Midbrain (tissue), 1 donor: ENCODE measurements at places on chromosomes 1 and 21.
A peak's percentile ranks its signal among the peaks of the same experiment; 100 is the strongest.

DNA sequence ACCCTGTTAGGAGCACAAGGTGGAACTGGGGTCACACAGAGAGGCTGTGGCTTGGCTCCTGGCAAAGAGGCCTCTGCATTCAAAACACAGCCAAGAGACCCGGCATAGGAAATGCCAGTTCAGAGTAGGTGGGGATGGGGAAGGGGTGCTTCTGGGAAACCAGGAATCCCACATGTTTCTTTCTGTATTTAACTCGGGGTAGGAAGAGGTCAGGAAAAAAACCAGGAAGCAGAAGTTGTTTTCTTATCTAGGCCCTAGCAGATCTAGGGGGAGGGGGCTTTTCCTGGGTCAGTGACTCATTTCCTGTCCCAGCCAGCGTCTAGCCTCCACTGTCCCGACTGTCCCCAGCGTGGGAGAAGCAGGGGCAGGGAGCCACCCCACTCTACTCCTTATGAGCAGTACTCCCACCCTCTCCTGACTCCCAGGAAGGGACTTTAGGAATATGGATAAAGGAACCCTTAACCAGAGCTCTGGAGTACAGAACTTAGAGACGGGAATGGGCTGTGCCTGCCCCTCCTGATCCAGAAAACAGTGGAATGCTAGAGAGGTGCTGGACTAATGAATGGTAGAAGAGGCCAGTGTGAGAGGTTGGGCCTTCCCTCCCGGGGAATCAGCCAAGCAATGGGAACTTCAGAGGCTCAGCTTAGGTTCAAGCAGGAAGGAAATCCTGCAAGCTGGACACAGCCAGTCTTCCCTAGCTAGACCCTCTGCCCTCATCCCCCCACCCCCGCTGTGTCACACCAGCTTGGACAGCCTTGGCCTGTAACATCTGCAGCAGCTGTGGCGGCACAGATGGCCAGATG lies 5.7 kb downstream of the FHL3 start:
- no peak for DNase-seq

DNA sequence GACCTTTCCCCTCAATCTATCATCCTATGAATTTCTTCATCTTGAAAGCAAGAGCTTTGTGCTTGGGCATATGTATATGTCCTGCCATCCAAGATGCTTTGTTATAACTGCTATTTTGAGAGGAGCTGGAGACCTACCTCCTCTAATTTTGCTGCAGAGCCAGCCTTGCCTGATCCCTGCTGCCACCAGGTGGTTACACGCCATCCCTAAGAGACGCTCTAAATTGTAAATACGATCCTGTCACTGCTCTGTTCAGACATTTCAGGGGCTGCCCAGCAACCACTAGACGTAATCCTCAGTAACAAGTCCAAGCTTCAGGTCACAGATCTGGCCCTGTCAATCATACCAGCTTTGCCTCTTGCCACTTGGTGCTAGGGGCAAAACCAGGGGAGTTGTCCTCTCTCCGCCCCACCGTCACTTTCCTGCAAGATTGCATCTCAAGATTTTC lies 32.9 kb downstream of the GPA33 start:
- DNase-seq, result peak; percentile 52

DNA sequence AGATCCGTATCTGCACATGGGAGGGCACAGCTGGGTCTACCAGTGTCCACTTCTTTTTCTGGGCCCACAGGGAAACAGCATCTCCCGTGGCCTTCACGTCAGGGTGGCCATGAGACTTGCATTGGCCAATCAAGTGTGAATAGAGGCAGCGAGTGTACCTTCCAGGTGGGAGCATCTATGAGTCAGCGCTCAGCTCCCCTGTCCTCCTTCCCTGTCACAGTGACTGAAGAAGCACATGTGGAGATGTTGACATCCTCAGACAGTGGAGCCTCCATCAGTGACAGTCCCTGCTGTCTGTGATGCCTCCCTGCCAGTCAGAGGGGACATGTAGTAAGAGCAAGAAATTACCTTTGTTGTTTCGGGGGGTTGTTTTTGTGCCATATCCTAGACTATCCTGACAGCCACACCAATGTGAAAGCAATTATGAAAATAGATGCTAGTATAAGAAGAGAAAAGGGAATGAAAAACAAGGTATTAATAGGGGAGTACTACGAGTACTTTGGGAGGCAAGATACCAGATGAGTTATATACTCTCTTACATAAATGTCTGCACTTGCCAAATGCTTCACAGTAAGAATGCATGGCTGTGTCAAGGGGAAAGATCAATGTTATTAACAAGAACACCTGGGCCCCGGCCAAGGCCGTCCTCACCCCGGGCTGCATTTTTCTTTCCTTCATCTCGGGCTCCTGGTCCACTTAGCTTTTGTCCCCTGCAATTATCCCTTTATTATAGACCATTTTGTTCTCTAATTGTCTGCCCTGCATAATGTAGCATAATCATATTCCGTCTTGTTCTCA lies 86.0 kb downstream of the MATN1 start:
- no peak for DNase-seq

- DNase-seq, result no peak
Observed at GRCh38 chr1:1068517-1069055, 5.5 kb downstream of the RNF223 start.

DNA sequence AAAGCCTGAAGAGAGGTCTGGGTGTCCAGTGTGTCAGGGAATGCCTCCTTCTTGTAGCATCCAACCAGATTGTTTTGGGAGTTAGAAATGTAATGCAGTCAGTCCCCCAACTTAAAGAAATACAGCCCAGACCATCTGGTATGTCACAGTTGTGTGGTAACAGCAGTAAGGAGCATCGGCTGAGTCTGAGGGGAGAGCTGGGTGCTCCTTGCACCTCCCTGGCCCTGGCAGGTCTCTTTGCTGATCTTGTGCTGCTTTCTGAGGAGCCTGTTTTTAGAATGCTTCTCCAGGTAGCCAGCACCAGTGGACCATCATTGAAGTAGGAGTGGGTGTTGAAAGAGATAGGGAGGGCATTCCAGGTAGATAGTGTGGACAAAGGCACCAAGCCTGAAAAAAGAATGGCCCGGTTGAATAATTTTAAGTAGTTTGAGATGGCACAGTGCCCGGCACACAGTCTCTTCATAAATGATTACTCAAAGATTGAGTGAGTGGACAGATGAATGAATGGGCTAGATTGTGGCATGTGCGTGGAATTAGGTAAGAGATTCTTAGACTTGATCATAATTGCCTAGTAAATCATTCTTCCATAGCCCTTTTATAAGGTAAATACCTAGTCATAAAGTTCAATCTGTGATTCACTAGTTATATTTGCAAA lies 46.5 kb downstream of the LAMC1 start:
- DNase-seq, result no peak

DNA sequence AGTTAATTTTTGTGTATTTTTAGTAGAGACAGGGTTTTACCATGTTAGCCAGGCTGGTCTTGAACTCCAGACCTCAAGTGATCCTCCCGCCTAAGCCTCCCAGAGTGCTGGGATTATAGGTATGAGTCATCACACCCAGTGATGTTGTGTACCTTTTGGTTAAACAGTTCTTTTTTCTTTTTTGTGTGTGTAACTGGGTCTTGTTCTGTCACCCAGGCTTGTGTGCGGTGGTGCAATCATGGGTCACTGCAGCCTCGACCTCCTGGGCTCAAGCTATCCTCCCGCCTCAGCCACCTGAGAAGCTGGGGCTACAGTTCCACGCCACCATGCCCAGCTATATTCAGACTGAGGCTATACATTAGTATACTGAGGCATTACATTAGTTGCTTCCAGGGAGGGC lies 37.8 kb downstream of the GABPB2 start:
- no peak for DNase-seq

- no peak for DNase-seq
Observed at GRCh38 chr1:34781071-34781843, at the start of gene GJB3. GJB3 (plus strand) TSS chr1:34781214; CDS start chr1:34784763, 3,549 bp downstream.

GRCh38 chr21:21084179-21084578 lies 86.0 kb downstream of the NCAM2 start:
- DNase-seq, result no peak

GRCh38 chr21:36703626-36704280 lies 4.8 kb downstream of the SIM2 start:
- DNase-seq, result no peak

GRCh38 chr1:36964830-36965229 lies 69.5 kb downstream of the GRIK3 start:
- no peak for DNase-seq

GRCh38 chr1:156073110-156073687 lies 9.1 kb downstream of the MEX3A start:
- DNase-seq, result no peak

DNA sequence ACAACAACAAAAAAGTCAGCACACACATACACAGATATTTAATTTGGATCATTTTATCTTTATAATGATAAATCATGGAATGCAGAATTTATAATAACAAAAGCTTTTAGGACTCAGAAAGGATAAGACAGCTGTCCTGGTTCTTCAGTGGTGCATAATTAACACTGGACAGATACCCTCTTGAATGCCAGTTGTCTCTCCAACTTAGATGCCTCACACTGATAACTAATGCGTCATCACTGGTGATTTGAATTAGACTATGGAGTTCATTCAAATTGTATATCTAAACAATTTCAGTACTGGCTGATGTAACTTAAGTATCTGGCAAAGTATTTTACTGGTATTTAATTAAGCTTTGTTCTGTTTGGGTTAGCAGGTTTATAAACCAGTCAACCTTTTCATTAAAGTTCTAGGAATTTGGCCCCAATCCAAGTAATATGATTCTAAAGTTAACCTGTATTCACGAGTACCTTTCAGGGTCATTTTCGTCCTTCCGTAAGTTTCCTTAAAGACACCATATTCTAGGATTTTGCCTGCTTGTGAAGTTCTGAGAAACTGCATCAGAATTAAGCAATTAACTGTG lies 1199.5 kb upstream of the TMPRSS15 start:
- DNase-seq, result no peak

- no peak for DNase-seq
Observed at GRCh38 chr1:157105988-157106812, 6.6 kb upstream of the ETV3L start.

DNA sequence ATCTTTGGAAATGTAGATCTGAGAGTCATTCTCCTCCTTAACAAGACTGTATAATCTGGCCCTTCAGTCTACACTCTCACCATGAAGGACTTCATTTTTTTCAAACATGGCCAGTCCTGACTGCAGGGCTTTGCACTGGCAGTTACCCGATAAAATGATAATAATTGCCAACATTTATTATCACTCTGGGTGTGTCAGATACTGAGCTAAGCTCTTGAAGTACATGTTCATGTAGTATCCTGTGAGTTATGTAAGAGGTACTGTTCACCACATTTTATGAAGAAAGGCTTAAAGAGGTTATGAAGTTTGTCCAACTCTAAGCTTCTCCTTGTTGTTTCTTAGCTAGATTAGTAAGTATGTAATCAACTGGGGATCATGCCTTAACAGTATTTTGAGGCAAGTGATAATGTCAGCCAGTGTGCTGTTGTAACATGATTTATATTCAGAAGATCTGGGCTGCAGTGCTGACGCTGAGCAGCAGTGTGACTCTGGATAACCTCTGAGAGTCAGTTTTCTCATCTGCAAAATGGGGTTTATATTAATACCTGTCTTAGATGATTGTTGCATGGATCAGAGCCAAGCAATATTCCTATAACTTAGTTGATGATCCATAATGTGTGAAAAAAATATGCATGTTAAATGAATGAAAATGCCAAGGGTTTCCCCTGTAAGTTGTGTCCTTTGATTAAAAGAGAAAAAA lies 42.1 kb upstream of the LEPR start:
- no peak for DNase-seq

- no peak for DNase-seq
Observed at GRCh38 chr1:247345881-247346280, 14.2 kb upstream of the ZNF496 start.
